Motor neuron (in vitro differentiated cells): ENCODE measurements at places on chromosomes 13 and 19.

- no peak for ATAC-seq
Observed at GRCh38 chr19:52536448-52536800, 9.0 kb downstream of the ZNF808 start.

DNA sequence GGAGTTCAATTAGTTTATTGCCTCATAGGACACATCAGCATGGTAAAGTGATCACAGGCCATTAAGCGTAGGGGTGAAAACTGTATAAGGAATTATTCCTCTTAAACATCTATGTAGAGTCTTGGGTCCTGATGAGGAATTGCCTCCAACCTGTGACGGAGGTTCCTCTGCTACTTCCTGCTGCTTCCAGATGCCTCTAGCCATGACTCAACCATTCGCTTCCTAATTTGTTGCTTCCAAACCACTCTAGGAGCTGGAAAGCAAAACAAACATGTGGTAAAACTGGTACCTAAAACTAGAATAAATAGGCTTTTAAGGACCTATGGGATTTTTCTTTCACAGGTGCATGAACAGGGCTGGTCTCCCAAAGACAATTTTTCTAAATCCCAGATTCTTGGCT lies 253.8 kb downstream of the KLF12 start:
- no peak for ATAC-seq

- ATAC-seq: no peak
Observed at GRCh38 chr13:39269411-39269810, 231.2 kb downstream of the NHLRC3 start.

DNA sequence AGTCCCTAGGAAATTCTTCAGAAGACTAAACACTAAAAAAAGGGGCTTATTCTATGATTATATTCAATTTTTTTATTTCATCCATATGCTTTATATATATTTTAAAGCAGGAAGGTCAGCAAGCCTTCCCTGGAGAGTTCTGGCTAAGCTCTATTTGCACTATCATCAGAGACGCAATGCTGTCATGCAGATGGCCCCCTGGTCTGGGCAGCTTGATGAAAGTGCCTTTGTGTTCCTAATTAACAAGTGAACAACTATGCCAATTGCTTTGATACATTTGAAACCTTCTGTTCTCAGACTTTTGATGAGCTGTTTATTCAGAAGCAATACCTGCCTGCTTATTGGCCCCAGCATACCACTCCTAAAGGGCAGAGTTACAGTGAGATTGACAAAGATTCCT lies 1344.6 kb downstream of the OLFM4 start:
- peak; percentile 42 for ATAC-seq

GRCh38 chr19:40054632-40055031 lies 1.4 kb downstream of the ZNF780B start:
- no peak for ATAC-seq
